ENCODE measurements at places on chromosomes 11 and 22.

DNA sequence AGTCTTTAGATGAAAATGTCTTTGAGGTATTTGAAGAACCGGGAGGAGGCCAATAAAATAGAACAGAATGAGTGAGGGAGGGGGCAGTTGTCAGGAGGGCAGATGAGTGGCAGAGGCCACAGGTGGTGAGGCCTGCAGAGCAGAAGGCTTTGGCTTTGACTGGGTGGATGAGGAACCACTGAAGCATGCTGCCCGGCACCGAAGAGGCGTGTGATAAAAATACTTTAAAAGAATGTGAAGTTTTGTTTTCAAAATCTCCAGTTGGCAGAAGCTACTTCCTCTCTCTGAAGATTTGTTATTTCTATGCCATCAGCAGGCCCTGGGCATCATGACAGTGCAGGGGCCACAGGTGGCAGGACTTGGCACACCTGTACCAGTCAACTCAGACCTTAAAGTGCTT lies 6.3 kb downstream of the MS4A12 start:
- no peak for DNase-seq

DNA sequence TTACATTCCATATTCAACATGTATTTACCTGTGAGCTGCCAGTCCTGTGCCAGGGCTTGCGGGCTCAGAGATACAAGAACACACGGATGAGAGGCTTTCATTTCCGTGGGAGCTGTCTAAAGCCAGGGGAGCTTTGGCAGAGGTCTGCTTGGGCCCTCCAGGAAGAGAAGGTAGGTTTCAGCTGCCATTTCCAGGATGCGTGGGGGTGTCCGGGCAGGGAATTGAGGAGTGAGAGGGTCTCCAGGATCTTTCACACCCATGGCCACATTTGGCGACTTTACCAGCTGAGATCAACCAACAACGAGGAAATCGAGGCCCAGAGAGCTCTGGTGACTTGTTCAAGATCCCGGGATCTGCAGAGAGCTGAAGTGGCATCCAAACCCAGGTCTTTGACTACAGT lies 119.6 kb downstream of the BUD13 start:
- no peak for DNase-seq

- DNase-seq: no peak
Measured at GRCh38 chr11:57458060-57458409, 2.3 kb upstream of the RTN4RL2 start.

- DNase-seq: peak; percentile 95
Measured at GRCh38 chr11:65487467-65488272, 11.2 kb upstream of the MALAT1 start.

DNA sequence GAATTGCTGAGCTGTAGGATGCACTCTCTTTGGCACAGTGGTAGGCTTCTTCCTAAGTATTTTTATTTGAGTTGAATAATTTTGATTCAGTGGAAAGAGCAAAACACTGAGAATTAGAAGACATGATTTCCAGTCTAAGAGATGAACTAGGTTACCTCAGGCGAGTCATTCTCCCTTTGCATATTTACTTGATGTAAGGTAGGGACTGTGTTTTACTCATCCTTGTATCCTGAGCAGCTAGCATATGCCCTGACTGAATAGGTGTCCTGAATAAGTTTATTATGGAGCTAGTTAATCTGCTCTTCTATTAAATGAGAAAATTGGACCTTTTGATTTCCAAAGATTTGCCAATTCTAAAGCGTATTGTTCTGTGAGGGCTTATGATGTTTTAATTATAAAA lies 50.7 kb downstream of the STIM1 start:
- DNase-seq: no peak

- DNase-seq: no peak
Measured at GRCh38 chr22:26213826-26214225, 44.6 kb downstream of the SEZ6L start.

GRCh38 chr11:45834298-45834756 lies 12.9 kb upstream of the CRY2 start:
- no peak for DNase-seq

DNA sequence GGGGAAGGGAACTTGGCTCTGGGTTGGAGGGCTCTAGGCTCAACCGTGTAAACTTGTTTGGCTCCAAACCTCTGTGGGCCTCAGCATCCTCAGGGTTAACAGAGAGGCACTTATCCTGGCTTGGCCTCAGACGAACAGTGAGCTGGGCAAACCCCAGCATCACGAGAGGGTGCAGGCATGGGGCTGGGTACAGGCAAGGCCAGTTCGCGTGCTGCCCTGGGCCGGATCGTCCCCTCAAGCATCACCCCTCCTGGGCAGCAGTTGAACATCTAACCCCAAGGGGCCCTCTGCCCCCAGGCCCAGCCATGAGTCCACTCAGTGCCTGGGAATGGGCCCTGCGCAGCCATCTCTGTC lies 1.9 kb downstream of the EHBP1L1 start:
- DNase-seq: no peak

GRCh38 chr11:65422633-65423515 lies at the start of gene NEAT1:
Gene NEAT1, plus strand, starts transcription at chr11:65422798.
- peak; percentile 89 for DNase-seq

DNA sequence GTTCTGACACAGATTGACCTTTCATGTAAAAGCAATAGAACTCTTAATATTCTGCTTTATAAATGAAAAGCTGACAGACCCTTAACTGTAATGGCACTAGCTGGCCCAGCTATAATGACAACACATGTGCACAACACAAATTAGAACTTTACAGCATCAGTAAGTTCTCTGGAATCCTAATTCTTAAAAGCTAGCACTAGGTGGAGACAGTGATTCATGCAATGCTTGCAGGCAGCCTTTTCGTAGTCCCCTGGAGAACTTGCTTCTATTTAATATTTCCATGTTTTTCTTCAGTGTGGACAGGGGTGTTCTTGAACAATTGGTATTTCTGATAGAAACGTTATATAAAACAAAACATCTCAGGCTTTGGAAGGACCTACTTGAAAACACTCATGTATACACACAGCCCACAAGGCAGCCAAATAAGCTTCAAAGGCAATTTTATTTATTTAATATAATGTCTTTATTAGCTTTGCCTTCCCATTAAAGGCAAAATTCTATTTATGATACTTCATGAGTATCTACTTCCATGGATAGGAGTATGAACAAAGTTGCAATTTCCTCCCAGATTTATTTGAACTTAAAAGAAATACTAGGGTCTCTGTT lies 374.3 kb upstream of the MPPED2 start:
- no peak for DNase-seq

DNA sequence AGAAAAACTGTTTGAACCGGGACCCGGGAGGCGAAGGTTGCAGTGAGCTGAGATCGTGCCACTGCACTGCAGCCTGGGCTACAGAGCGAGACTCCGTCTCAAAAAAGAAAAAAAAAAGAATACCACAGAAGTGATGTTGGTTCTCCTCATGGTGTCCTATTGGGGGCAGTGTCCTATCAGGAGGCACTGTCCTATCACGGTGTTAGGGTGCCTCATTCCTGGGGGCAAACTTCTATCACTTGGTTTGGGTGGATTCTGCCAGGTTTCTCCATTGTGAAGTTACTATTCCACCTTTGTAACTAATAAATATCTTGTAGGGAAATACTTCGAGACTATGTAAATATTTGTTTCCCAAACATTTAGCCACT lies 19.6 kb downstream of the PRR14L start:
- no peak for DNase-seq

GRCh38 chr11:26297189-26297975 lies 34.5 kb upstream of the ANO3 start:
- DNase-seq: no peak

DNA sequence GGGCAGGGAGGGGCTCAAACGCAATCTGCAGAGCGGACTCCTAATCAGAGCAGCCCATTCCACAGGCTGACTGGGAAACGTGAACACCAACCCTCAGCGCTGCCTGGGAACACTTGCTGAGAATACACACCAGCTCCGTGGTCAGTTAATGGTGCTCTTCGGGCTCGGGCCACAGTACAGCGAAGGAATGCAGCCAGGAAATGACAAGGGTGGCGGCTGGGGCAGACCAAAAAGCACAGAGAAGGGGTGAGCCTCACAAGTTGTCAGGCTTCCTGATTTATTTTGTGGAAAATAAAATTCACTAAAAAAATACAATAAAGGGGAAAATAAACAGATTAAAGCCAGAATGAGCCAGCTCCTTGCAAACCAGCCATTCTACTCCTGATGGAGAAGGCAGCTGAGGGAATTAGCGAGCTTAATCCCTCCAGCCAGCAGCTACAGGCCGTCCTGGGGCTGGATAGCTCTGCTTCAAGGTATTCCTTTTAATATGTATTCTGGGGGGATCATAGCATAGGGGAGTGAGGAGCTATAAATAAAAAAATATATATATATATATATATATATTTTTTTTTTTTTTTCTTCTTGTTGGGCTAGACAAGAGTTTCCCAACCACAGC lies 165.5 kb upstream of the NTM start:
- DNase-seq: no peak

GRCh38 chr22:41308054-41308453 lies 6.7 kb downstream of the ZC3H7B start:
- no peak for DNase-seq

DNA sequence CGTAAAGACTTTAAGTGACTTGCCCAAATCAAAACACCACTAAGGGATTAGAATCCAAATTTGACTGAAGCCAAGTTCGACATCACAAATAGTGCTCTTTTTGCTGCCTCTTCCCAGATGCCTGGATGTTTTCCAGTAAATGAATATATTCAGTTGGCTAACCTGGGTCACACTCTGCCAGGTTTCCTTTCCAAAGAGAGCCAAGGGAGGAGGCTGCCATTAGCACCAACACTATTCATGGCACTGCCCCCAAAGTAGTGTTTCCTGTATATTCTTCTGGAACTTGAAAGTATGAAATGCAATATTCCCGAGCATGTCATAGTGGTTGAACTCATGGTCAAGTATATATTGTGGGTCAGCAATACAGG lies 219.3 kb upstream of the UBASH3B start:
- no peak for DNase-seq

DNA sequence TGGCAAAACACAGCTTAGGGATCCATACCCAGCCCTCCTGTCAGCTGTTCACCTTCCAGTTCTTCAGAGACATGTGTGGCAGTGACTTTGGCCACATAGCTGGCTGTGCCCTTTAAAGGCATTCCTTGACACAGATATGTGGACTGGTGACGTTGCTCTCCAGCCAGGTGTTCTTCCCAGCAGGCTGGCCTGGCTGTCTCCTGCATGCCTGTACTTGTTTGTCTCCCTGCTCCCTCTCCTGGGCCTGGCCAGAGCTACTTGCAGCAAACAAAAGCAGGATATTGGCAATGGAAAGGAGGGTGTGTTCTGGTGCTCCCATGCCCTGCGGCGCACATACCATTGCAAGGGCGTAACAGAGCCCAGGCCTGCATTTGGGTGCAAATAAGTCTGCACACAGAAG lies 38.3 kb downstream of the PIK3IP1 start:
- DNase-seq: no peak

DNA sequence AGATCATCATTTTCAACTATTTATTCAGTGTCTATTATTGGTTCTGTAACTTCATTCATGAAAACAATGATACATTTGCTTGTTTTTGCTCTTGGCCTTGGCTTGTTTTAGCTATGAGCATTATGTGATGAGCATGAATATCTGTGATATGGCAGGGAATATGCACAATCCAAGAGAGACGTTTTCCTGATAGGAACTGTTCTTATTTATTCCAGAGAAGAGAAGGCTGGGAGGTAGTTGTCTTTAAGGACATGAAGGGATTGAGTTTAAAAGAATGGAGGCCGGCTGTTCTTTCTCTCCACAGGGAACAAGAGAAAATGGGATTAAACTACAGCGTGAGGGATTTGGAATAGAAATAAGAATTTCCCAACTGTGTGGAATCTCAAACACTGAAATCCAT lies 30.3 kb downstream of the BLID start:
- no peak for DNase-seq

GRCh38 chr22:42380769-42381551 lies 51.2 kb downstream of the NFAM1 start:
- DNase-seq: no peak

DNA sequence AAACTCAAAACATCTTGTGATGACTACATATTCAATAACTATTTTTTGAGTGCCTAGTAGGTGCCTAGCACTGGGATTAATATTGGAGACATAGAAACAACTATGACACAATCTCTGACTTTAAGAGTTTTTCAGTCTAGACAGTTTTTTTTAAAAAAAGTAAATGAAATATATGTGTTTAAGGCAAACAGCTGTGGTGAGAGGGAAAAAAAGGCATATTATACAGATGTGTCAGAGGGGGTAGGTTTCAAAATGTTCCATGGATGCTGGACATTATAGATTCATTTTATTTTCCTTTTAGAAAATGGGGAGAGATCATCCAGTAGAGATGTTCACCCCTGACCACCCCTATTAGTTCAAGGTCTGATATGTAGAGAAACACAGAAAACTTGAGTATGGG lies 90.8 kb downstream of the LUZP2 start:
- DNase-seq: no peak

DNA sequence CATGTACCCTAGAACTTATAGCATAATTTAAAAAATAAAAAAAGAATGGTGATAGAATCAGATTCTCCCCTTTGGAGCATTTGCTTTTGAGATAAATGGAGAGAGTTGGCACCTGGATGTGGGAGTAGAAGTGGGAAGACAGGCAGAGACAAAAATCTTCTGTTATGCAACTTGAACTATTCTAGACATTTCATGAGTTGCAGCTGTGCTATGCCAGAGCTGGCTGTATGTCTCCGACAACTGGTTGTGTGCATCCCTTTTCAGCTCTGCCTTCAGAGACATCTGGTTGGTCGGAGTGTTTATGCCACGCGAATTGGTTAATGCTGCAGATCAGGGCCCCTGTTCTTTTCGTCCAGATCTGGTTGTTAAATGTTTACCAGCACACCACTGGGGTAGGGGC lies 161.3 kb downstream of the JRKL start:
- DNase-seq: no peak

- DNase-seq: no peak
Measured at GRCh38 chr11:69173925-69174581, 18.3 kb downstream of the SMIM38 start.

DNA sequence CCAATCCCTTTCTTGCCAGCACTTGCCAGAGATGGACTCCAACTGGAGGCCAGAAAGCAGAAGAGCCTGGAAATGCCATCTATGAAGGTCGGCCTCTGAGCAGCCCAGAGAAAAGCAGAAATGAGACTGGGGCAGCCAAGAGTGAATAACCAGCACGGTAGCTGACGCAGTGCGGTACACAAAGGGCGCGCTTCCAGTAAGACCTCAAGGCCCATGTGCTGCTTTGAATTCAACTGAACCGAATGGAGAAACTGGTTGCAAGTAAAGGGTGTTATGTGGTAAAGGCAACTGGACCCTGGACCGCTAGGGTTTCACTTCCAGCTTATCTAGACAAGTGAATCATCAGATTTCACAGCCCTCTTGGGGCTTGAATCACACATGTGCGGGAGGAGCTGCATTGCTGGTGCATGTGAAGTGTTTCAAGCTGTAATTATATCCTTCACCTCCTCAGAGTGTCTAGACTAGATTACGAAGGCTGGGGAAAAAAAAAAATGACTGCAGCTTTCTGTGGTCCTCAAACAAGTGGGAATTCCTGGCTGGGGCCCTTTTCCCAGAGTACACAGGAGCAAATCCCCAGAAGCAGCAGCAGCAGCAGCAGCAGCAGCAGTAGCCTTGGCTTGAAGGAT lies 128.9 kb downstream of the CCDC34 start:
- DNase-seq: no peak

- DNase-seq: no peak
Measured at GRCh38 chr22:17846326-17846992, 72.2 kb upstream of the BID start.

Data from C1 segment of cervical spinal cord (tissue), 14 donors.